ENCODE measurements at places on chromosomes 1 and 21.

DNA sequence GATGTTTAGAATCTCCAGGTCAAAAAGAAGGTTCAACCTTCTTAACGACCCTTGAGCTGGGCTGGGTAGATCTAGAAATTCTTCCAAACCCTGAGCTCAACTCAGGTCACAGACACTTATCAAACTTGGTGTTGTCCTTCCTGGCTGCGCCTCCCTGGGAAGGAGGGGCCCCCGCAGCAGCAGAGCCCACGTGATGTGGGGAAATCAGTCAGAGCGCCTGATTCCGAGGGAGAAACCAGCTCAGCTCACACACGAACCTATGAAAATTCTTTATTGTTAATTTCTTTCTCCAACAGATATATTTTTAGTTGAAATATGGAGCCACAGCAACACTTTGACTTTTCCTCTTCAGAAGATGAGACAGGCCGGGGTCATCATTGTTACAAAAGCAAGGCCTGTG, 24.3 kb upstream of the CLSTN1 start:
- DNase-seq = no peak

DNA sequence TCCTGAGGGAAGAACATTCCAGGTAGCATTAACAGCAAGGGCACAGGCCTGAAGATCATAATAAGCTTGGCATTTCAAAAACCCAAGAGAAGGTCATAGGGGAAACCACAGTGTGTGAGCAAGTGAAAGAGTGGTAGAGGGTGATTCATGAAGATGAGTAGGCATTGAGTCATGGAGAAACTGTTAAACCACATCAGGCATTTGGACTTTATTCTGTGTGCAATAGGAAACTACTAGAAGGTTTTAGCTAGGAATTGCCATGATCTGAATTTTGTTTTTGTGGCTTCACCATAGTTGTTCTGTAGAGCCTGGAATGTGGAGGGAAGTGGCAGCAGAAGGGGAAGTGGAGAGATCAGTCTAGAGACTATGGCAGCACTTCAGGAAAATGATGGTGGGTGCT, 359.0 kb upstream of the PTBP2 start:
- peak; percentile 85 for DNase-seq

DNA sequence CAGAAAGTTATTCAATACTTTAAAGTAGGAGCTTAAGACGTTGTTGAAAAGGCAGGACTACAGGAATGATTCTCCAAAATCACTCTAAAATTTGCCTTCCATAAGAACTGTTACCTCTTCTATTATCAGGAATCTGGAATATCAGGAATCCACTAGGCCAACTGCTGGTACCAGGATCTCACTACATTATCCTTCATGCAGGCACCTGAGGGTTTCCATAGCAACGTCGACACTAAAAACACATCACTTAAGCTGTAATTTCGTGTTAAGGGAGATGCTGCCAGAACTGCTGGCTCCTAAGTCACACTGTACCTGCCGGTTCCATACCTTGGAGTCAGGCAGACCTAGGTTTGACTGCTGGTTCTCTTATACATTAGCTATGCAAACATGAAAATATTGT, 139.7 kb upstream of the C1orf87 start:
- DNase-seq = no peak

- DNase-seq = no peak
Observed at GRCh38 chr1:246679794-246680177, 44.4 kb upstream of the SCCPDH start.

GRCh38 chr1:13929313-13929712, 229.3 kb downstream of the PRDM2 start:
- DNase-seq = no peak

GRCh38 chr21:31948676-31949075, 75.9 kb downstream of the HUNK start:
- no peak for DNase-seq

DNA sequence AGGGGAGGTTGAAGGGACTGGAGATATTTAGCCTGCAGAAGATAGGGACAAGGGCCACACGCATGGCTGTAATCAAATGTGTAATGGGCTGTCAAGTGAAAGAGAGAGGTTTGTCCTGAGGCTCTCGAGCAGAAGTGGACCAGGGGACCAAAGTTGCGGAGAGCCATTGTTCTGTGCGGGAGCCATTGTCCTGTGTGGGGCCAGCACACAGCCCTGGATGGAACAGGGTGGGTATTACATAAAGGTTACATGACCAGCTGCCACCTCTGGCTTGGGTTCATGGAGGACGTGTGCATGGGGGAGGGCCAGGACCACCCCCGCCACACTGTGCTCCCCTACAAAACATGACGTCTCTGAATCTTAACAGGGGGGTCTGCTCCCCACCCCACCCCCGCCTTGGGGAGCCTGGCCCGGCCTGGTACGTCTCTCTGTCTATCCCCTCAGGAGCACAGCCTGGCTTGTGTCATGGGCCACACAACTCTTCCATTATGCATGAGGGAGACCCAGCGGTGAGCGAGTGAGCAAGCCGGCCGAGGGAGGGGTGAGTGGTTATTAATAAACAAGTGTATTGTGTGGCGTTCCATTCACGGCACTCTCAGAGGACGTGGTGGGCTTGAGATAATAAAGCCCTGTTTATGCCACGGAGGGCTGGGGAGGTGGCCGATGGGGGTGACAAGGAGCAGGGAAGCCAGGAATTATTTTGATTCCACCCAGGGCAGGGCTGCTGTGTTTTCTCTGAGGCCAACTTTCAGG, at the start of gene NFASC:
Gene NFASC (plus strand): TSS at position 703 of the 753 bp plus-strand sequence. CDS start 73,454 bp downstream, outside the sequence.
- DNase-seq = no peak
